Body of pancreas (tissue), 4 donors: ENCODE measurements at places on chromosomes 3 and 15.

- no peaks in the 10 kb centered on the region for H3K36me3 ChIP-seq
- no peak overlapping the region for H3K4me3 ChIP-seq
- H3K27ac ChIP-seq = no peak overlapping the region
Observed at GRCh38 chr15:97009031-97009431, 678.5 kb downstream of the NR2F2 start.

GRCh38 chr3:160180581-160181216 is 44.5 kb upstream of the C3orf80 start:
- no peaks in the 10 kb centered on the region for H3K36me3 ChIP-seq
- no peak overlapping the region for H3K27ac ChIP-seq
- no peak for DNase-seq

DNA sequence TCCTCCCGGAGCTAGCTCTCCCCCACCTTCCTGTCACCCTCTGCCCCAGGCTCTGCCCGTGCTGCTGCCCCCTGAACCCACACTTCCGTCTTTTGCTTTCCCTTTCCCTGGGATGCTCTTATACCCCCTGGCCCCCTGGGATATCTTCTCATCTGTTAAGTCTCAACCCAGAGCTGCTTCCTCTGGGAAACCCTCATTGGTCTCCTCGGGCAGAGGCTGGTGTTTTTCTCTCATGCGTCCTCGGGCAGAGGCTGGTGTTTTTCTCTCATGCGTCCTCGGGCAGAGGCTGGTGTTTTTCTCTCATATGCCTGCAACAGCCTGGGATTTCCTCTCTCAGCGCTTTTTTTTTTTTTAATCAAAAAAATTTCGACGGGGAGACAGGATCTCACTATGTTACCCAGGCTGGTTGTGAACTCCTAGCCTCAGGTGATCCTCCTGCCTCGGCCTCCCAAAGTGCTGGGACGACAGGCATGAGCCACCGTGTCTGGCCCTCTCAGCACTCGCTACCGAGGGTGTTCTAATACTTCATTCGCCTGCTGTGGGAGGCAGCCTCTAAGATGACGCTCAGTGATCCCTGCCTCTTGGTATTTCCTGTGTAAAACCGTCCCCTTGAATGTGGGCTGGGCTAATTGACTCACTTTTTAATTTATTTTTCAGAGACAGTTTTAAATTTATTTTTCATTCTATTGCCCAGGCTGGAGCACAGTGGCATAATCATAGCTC is 62.7 kb upstream of the TFRC start:
- H3K27me3 ChIP-seq = no peaks in the 10 kb centered on the region
- no peak for DNase-seq
- no peak overlapping the region for H3K4me3 ChIP-seq
- H3K36me3 ChIP-seq = no peaks in the 10 kb centered on the region
- no peak overlapping the region for H3K27ac ChIP-seq
- peaks cover 20% of the 10 kb centered on the region for H3K4me1 ChIP-seq

GRCh38 chr3:195102609-195103467 is 168.1 kb downstream of the XXYLT1 start:
- H3K4me3 ChIP-seq = no peak overlapping the region
- no peak for DNase-seq
- no peaks in the 10 kb centered on the region for H3K36me3 ChIP-seq
- no peak overlapping the region for H3K27ac ChIP-seq
- peaks cover 8% of the 10 kb centered on the region for H3K4me1 ChIP-seq
- H3K27me3 ChIP-seq = no peaks in the 10 kb centered on the region

DNA sequence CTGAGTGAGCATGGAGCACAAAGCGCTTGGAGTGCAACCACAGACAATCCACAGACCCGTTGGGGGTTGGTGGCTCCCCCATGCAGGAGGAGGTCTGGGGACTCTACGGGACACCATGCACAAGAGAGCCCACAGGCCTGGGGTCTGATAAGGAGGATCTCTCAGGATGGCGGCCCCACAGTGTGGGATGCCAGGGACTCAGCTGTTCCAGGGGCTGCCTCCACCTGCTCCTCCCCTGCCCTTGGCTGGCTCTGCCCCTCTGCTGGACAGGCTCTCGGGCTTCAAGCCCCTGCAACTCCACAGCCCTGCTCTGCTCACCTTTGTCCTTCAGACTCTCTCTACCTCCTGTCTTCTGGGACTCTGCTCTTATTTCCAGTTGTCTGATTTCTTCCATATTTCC is 184.5 kb upstream of the CHRNA7 start:
- H3K4me1 ChIP-seq = no peaks in the 10 kb centered on the region
- no peak overlapping the region for H3K27ac ChIP-seq
- no peaks in the 10 kb centered on the region for H3K36me3 ChIP-seq
- DNase-seq = no peak
- no peaks in the 10 kb centered on the region for H3K27me3 ChIP-seq

- H3K4me1 ChIP-seq = no peaks in the 10 kb centered on the region
- H3K36me3 ChIP-seq = no peaks in the 10 kb centered on the region
- no peak for DNase-seq
- no peaks in the 10 kb centered on the region for H3K27me3 ChIP-seq
- no peak overlapping the region for H3K4me3 ChIP-seq
Observed at GRCh38 chr15:29252234-29252633, 17.4 kb downstream of the NSMCE3 start.

GRCh38 chr3:32816439-32817256 is 1.1 kb upstream of the TRIM71 start:
- H3K27me3 ChIP-seq = no peaks in the 10 kb centered on the region
- H3K27ac ChIP-seq = no peak overlapping the region
- H3K4me1 ChIP-seq = peaks cover 21% of the 10 kb centered on the region

- H3K4me1 ChIP-seq = no peaks in the 10 kb centered on the region
- H3K4me3 ChIP-seq = no peak overlapping the region
- H3K36me3 ChIP-seq = no peaks in the 10 kb centered on the region
- H3K27ac ChIP-seq = no peak overlapping the region
- DNase-seq = no peak
Observed at GRCh38 chr3:163196815-163197374, 1700.3 kb downstream of the OTOL1 start.
